ENCODE measurements at places on chromosomes 4 and X.

DNA sequence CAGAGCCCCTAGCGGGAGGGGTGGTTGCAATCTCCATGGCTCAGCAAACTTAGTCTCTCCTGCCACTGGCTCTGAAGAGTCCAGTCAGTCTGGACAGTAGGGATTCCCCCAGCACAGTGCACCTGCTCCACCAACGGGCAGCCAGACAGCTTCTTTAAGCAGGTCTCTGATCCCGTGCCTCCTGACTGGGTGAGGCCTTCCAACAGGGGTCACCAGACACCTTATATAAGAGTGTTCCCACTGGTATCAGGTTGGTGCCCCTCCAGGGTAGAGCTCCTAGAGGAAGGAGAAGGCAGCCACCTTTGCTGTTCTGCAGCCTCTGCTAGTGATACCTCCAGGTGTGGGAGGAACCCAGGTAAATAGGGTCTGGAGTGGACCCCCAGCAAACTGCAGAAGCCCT is 1393.4 kb downstream of the STIM2 start:
- no peak for DNase-seq

DNA sequence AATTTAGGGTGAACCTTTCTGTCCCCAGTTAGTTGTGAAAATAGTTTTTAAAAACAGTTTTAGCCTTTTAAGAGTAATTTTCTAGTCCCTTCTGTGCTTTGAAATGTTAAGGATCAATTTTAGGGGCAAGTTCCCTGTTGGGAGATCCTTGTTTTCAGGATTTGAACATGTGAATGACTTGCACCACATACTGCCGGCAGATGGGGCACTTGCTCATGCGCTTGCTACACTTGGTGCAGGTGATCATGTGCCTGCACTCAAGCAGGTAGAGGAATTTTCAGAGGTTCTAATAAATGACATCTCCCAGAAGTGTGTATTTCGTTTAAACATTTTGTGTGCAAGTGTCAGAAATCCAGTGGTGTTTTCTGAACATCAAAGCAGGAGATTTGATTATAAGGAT is 195.9 kb downstream of the CHM start:
- DNase-seq: no peak

DNA sequence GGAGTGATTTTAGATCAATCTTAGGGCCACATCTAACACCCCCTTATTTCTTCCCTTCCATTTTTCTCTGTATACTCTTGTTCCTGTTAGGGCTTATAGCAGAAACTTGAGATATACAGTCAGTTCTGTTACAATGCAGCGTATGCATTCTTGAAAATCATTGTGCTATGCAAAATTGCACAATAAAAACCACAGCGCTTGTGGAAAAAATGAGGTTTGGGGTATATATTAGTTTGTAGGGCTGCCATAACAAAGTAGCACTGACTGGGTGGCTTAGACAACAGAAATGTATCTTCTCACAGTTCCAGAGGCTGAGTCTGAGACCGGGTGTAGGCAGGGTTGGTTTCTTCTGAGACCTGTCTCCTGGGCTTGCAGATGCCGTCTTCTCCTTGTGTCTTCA is 59.0 kb downstream of the WWC2 start:
- no peak for DNase-seq

DNA sequence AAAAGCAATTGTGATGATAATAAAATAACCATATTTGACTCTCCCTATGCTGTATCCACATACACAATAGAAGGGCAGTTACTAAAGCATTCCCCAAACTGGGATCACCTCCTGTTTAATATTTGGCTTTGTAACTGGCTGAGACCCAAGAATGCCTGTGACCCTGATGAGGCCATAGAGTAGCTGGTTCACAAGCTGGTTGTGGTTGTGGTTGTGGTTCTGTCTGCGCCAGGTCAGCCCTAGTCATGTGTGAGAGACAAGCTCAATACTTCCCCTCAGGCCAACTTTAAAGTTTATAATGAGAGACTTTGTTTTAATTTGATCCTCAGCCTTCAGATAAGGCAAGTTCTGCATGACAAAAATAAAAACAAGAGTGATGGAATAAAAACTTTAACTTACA is 209.9 kb downstream of the PARM1 start:
- no peak for DNase-seq
